ENCODE measurements at places on chromosomes 2 and 18. TPM values are rescaled to one million over a fixed set of nuclear protein-coding genes. Genes with fewer than 3 reads are reported as not detected.

GRCh38 chr2:120461546-120462537, 115.9 kb downstream of the INHBB start:
- no peaks in the 10 kb centered on the region for H3K36me3 ChIP-seq
- H3K4me1 ChIP-seq: no peaks in the 10 kb centered on the region
- no peaks in the 10 kb centered on the region for H3K27me3 ChIP-seq
- no peak for DNase-seq

GRCh38 chr2:133812826-133813617, 244.8 kb upstream of the NCKAP5 start:
- no peak for DNase-seq
- H3K4me3 ChIP-seq: no peak overlapping the region
- no peaks in the 10 kb centered on the region for H3K27me3 ChIP-seq
- H3K27ac ChIP-seq: no peak overlapping the region
- no peaks in the 10 kb centered on the region for H3K36me3 ChIP-seq

The MERTK gene
- 0.75 TPM for total RNA-seq

The IL36B gene
- total RNA-seq: not detected

DNA sequence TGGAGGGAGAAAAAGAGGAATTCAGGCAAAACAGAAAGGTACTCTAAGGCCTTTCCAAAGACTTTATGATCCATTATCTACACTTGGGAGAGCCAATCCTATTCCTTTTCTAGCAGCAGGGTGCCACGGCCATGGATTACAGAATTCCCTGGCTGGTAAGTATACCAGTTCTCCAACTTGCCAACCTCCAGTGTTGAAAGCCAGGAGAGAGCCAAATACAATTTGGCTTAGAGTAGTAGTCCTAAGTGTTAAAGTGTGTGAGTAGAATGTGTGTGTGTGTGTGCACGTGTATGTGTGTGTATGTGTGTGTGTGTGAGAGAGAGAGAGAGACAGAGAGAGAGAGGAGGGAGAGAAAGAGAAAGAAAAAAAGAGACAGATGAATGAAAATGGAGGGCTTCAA, 43.3 kb downstream of the WDPCP start:
- no peaks in the 10 kb centered on the region for H3K4me1 ChIP-seq
- no peak for DNase-seq
- H3K27ac ChIP-seq: no peak overlapping the region
- H3K27me3 ChIP-seq: no peaks in the 10 kb centered on the region

The CHRND gene
- total RNA-seq: not detected

- DNase-seq: no peak
- peaks cover 16% of the 10 kb centered on the region for H3K4me1 ChIP-seq
- H3K27me3 ChIP-seq: peaks cover 16% of the 10 kb centered on the region
- H3K4me3 ChIP-seq: no peak overlapping the region
- H3K36me3 ChIP-seq: no peaks in the 10 kb centered on the region
Measured at GRCh38 chr2:71457923-71458322, 4.6 kb downstream of the DYSF start.

- no peak for DNase-seq
- no peak overlapping the region for H3K27ac ChIP-seq
- H3K4me3 ChIP-seq: no peak overlapping the region
- H3K27me3 ChIP-seq: no peaks in the 10 kb centered on the region
Measured at GRCh38 chr18:75369026-75369721, 58.3 kb downstream of the SMIM21 start.

The TMEM214 gene
- total RNA-seq: 71.7 TPM

- no peak overlapping the region for H3K27ac ChIP-seq
- H3K4me1 ChIP-seq: no peaks in the 10 kb centered on the region
- H3K27me3 ChIP-seq: no peaks in the 10 kb centered on the region
- H3K4me3 ChIP-seq: no peak overlapping the region
Measured at GRCh38 chr2:226916669-226917068, 80.8 kb downstream of the RHBDD1 start.

DNA sequence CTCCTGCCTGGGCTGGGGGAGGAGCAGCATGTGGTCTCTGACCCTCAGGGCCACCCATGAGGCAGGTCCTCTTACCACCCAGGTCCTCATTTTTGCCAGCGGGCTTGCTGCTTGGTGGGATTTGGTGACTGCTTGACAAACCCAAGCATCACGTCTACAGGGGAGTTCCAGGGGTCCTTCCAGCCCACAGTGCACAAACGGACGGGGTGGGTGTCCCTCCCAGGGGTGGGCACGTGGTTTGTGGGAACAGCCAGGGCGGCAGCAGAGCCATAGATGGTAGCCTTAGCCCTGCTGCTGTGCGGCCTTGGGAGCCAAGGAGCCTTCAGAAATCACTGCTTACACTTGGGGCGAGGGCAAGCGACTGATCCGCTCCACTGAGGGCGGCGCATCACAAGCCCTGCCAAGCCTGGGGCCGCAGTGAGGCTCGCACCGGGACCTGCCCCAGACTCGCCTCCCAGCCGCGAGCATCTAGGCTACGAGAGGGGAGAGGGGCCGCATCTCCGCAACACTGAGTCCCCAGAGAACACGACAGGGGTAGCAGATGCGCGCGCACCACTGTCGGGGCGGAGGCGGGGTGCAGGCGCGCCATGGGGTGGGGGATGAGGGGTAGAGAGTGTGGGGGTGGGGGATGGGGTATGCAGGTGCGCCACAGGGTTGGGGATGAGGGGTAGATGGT, 36.9 kb downstream of the SNED1 start:
- peaks cover 14% of the 10 kb centered on the region for H3K4me1 ChIP-seq
- no peaks in the 10 kb centered on the region for H3K36me3 ChIP-seq
- no peak overlapping the region for H3K4me3 ChIP-seq
- H3K27ac ChIP-seq: no peak overlapping the region

GRCh38 chr2:62343636-62344337, 147.9 kb downstream of the B3GNT2 start:
- H3K27ac ChIP-seq: peak overlapping the region; percentile 9
- no peak overlapping the region for H3K4me3 ChIP-seq
- H3K36me3 ChIP-seq: no peaks in the 10 kb centered on the region
- H3K27me3 ChIP-seq: no peaks in the 10 kb centered on the region
- H3K4me1 ChIP-seq: no peaks in the 10 kb centered on the region

The KLHL41 gene
- 0.27 TPM for total RNA-seq

- peak overlapping the region; percentile 57 for H3K4me3 ChIP-seq
- no peak overlapping the region for H3K27ac ChIP-seq
- H3K4me1 ChIP-seq: peaks cover 19% of the 10 kb centered on the region
- no peaks in the 10 kb centered on the region for H3K27me3 ChIP-seq
Measured at GRCh38 chr2:236568068-236568921, 1.3 kb upstream of the ACKR3 start.

- peaks cover 50% of the 10 kb centered on the region for H3K4me1 ChIP-seq
- no peak overlapping the region for H3K27ac ChIP-seq
- no peaks in the 10 kb centered on the region for H3K27me3 ChIP-seq
- H3K36me3 ChIP-seq: peaks cover under 1% of the 10 kb centered on the region
- H3K4me3 ChIP-seq: no peak overlapping the region
Measured at GRCh38 chr2:37638973-37639372, 32.5 kb downstream of the CDC42EP3 start.

The HRH4 gene
- total RNA-seq: not detected

GRCh38 chr2:158094487-158095092, 7.1 kb upstream of the UPP2 start:
- no peak overlapping the region for H3K27ac ChIP-seq
- DNase-seq: no peak
- no peaks in the 10 kb centered on the region for H3K27me3 ChIP-seq
- no peak overlapping the region for H3K4me3 ChIP-seq
- no peaks in the 10 kb centered on the region for H3K36me3 ChIP-seq

The PIEZO2 gene
- not detected for total RNA-seq

DNA sequence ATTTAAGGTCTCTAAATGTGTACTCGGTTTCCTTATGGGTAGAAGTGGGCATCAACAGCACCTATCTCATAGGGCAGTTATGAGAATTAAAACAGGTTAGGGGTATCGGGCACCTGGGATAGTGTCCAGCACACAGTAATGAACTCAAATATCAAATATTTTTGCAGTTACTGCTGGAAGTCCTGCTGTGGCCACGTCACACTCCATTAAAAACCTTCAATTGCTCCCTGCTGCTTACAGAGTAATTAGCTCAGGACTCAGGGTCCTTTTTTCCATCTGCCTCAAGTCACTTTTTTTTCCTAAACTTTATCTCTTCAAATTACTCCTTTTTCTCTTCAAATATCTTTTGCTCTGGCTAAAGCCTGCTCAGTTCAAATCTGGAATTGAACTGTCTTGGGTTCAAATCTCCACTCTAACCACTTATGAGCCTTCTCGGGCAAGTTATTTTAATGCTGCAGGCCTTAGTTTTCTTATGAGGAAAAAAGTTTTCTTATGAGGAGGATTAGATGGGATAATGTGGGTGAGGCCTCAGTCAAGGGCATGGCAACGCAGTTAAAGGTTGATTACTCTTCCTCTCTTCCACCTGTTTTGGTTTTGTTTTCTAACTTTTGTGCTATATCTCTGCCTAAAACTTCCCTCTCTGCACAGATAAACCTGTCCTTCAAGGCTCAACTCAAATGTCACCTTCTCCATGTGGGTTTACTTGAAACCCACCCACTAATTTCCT, 36.6 kb downstream of the SPRED2 start:
- no peaks in the 10 kb centered on the region for H3K27me3 ChIP-seq
- DNase-seq: no peak
- no peaks in the 10 kb centered on the region for H3K36me3 ChIP-seq
- no peak overlapping the region for H3K4me3 ChIP-seq

The BCL2L11 gene
- total RNA-seq: 40.6 TPM

The CRYBA2 gene
- not detected for total RNA-seq

The REG1B gene
- not detected for total RNA-seq

DNA sequence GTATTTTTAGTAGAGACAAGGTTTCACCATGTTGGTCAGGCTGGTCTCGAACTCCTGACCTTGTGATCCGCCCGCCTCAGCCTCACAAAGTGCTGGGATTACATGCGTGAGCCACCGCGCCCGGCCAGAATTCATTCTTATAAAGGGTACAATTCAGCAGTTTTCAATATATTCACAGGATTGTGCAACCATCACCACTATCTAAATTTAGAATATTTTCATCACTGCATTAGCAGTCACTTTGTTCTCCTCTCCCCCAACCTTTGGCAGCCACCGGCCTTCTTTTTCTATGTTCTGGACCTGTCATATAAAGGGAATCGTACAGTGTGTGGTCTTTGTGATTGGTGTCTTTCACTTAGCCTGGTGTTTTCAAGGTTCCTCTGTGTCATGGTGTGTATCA, 40.7 kb downstream of the TCF7L1 start:
- no peaks in the 10 kb centered on the region for H3K36me3 ChIP-seq
- no peak overlapping the region for H3K4me3 ChIP-seq
- H3K27me3 ChIP-seq: no peaks in the 10 kb centered on the region
- no peaks in the 10 kb centered on the region for H3K4me1 ChIP-seq
